ENCODE measurements at places on chromosomes 16 and 17.

- no peak overlapping the region for H3K27ac ChIP-seq
- H3K36me3 ChIP-seq, result peaks cover 33% of the 10 kb centered on the region
- no peaks in the 10 kb centered on the region for H3K27me3 ChIP-seq
- peaks cover 22% of the 10 kb centered on the region for H3K4me1 ChIP-seq
- no peak overlapping the region for H3K4me3 ChIP-seq
These were observed 164.8 kb downstream of the CMIP start for GRCh38 chr16:81609323-81609892.

- H3K4me1 ChIP-seq, result peaks cover 18% of the 10 kb centered on the region
- no peaks in the 10 kb centered on the region for H3K27me3 ChIP-seq
- DNase-seq, result no peak
These were observed 65.3 kb downstream of the METRNL start for GRCh38 chr17:83144421-83145357.

- peak overlapping the region; percentile 93 for H3K4me3 ChIP-seq
- H3K36me3 ChIP-seq, result peaks cover 16% of the 10 kb centered on the region
- DNase-seq, result no peak
- H3K27ac ChIP-seq, result no peak overlapping the region
These were observed 538 bp upstream of the CCNF start for GRCh38 chr16:2428784-2429033.

- no peak overlapping the region for H3K27ac ChIP-seq
- peak overlapping the region; percentile 82 for H3K4me3 ChIP-seq
- H3K4me1 ChIP-seq, result peaks cover 16% of the 10 kb centered on the region
- H3K27me3 ChIP-seq, result peaks cover 32% of the 10 kb centered on the region
- no peaks in the 10 kb centered on the region for H3K36me3 ChIP-seq
These were observed 684 bp downstream of the YPEL2 start for GRCh38 chr17:59331929-59332748.

DNA sequence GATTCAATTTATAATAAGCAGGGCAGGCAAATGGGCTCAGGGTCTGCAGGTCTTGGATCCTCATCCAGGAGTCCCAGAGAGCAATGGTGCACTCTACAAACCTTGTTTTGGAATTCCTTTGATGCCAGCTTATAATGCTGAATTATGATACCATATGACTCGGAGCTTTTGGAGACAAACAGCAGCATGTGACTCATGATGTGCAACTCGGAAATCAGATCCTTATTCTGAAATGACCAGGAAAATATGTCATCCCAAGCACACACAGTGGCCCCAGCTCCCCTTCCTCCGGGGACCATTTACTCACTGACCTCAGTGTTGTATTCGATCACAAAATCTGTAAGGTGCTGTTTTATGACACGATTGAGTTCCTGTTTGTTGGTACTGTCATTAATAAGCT, 20.2 kb upstream of the UMOD start:
- H3K27me3 ChIP-seq, result peaks cover 30% of the 10 kb centered on the region
- H3K4me3 ChIP-seq, result no peak overlapping the region
- H3K4me1 ChIP-seq, result no peaks in the 10 kb centered on the region
- no peak overlapping the region for H3K27ac ChIP-seq

DNA sequence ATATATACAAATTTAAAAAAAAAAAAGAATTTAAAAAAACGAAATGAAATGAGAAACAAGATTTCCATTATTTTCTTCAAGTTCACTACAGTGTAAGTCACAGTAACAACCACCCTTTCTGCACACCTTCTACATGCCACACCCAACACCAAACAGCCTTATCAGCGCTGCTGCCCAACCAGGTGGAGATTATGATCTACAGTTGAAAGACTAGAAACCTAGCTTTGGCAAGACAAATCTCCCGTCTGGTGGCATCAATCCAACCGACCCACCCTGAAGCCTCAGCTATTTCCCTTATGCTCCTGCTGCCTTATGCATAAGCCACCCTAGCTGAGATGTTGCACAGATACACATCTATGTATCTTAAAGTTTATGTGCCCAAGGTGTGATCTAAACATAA, 60.8 kb downstream of the PARN start:
- H3K36me3 ChIP-seq, result peaks cover 30% of the 10 kb centered on the region
- peaks cover 4% of the 10 kb centered on the region for H3K4me1 ChIP-seq
- DNase-seq, result no peak
- no peak overlapping the region for H3K4me3 ChIP-seq

- no peak overlapping the region for H3K27ac ChIP-seq
- H3K4me1 ChIP-seq, result peaks cover 2% of the 10 kb centered on the region
- no peak for DNase-seq
- H3K27me3 ChIP-seq, result no peaks in the 10 kb centered on the region
- H3K36me3 ChIP-seq, result peaks cover 3% of the 10 kb centered on the region
- no peak overlapping the region for H3K4me3 ChIP-seq
These were observed 141.6 kb downstream of the PRKCA start for GRCh38 chr17:66444031-66444430.

GRCh38 chr16:52351451-52351850, 195.5 kb downstream of the TOX3 start:
- no peaks in the 10 kb centered on the region for H3K27me3 ChIP-seq
- H3K27ac ChIP-seq, result no peak overlapping the region
- no peak for DNase-seq
- H3K4me3 ChIP-seq, result no peak overlapping the region
- H3K4me1 ChIP-seq, result no peaks in the 10 kb centered on the region

DNA sequence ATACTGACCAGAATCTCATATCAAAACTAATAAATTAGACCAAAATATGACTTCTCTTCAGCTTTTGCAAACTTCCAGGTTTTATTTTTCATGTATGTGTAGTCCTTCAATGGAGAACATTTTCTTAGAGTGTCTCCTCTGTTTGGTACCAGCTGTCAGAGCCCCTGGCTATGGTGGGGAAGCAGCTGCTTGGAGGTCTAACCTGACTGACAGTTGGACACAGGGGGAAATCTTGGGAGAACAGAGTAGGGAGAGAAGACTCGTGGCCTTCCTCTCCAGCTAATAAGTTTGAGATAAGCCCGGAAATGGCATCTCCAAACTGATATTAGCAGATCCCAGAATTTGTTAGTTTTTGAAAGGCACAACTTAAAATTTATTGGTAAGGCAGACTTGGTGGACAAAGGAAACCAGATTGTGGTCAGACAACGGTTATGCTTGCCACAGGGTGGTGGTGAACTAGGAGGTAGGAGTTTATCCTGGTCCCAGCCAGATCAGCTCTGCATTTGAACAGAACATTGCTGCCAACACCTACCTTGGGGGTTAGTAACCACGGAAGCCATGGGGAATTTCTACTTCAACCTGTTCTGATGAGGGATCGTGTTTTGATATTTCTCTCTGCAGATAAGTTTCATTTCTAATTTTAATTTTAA, 39.2 kb upstream of the IRX3 start:
- H3K36me3 ChIP-seq, result no peaks in the 10 kb centered on the region
- H3K27me3 ChIP-seq, result peaks cover 7% of the 10 kb centered on the region
- H3K4me1 ChIP-seq, result peaks cover 2% of the 10 kb centered on the region
- no peak overlapping the region for H3K27ac ChIP-seq

GRCh38 chr17:68431661-68432071, 25.6 kb downstream of the WIPI1 start:
- no peak overlapping the region for H3K4me3 ChIP-seq
- no peaks in the 10 kb centered on the region for H3K27me3 ChIP-seq
- peak; percentile 43 for DNase-seq
- peaks cover 6% of the 10 kb centered on the region for H3K4me1 ChIP-seq
- H3K27ac ChIP-seq, result no peak overlapping the region
- H3K36me3 ChIP-seq, result peaks cover 77% of the 10 kb centered on the region

DNA sequence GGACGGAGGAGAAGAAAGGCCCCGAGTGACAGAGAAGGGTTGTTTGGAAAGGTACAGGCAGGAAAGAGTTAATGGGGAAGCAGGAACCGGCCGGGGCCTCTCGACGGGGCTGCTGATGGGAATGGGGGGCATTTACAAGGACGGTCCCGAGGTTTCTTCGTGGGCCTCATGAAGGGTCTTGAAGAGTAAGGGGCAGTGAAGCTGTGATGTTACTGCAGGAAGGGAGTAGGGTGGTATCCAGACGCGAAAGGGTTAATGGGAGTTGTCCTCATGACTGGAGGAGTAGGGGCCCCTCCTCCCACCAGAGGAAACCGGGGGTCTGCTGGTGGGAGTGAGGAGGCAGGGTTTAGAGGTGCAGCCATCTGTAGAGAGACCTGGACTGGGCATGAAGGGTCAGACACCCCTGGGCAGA, 481 bp downstream of the PDK2 start:
- H3K27me3 ChIP-seq, result no peaks in the 10 kb centered on the region
- H3K4me1 ChIP-seq, result peaks cover 31% of the 10 kb centered on the region
- H3K4me3 ChIP-seq, result peak overlapping the region; percentile 99
- H3K27ac ChIP-seq, result no peak overlapping the region
- no peak for DNase-seq
- H3K36me3 ChIP-seq, result peaks cover 35% of the 10 kb centered on the region

DNA sequence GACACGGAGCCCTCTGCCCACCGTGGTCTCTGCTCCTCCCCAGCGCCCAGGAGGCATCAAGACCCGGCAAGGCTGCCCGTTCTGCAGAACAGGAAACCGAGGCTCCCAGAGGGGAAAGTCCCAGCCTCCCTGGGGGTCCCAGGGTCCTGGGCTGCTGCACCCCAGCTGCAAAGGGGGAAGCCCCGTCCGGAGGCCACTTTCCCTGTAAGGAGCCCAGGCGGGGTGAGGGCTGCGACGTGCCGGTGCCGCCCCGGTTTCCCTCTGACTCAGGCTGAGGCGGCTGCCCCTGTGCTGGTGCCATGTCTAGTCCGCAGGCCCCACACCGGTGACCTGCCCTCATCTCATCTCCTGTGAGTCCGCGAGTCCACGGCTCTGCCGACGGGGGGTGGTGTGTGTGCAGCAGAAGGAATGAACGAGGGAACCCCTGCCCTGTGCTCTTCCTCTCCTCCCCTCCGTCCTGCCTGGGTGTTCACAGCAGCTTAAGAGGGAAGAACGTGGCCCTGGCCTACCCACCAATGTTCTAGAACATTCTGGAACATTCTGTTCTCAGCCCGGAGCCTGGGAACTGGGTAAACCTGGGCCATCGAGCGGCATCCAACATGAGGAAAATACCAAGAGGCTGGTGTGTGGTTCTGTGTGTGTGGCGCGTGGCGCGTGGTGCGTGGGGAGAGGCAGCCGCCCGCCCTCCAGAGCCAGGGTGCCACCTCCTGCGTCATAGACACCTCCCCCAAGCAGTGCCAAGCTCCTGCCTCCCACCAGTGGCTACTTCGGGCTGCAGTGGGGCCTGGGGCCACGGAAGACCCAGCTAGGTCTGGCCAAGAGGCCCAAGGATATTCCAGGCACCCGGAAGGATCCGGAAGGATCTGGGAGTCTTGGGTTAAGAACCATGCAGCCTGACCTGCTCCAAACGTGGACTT, 7.0 kb upstream of the CBFA2T3 start:
- H3K36me3 ChIP-seq, result no peaks in the 10 kb centered on the region
- H3K4me1 ChIP-seq, result no peaks in the 10 kb centered on the region
- peaks cover 11% of the 10 kb centered on the region for H3K27me3 ChIP-seq
- no peak overlapping the region for H3K4me3 ChIP-seq
- DNase-seq, result no peak
- H3K27ac ChIP-seq, result no peak overlapping the region

DNA sequence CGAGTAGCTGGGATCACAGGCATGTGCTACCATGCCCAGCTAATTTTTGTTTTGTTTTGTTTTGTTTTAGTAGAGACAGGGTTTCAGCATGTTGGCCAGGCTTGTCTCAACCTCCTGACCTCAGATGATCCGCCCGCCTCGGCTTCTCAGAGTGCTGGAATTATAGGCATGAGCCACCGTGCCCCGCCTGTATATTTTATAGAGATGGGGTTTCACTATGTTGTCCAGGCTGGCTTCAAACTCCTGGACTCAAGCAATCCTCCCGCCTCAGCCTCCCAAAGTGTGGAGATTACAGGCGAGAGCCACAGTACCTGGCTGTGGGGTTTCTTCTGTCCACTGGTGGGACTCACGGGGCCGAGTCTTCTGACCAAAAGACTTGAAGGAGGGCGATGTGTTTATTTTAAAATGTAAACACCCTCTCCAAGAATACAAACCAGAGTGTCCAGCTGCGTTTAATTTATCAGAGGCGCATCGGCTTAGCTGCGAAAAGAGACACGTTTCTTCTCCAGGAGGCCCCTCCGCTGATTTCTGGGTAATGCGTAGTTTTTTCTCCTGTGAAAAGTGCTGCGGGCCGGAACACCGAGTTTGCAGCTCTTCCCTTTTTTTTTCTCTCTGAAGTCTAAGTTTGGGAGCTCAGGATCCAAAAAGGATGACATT, 86.9 kb upstream of the CIBAR2 start:
- H3K27ac ChIP-seq, result no peak overlapping the region
- no peaks in the 10 kb centered on the region for H3K36me3 ChIP-seq
- peak; percentile 77 for DNase-seq
- H3K27me3 ChIP-seq, result no peaks in the 10 kb centered on the region

- H3K4me1 ChIP-seq, result peaks cover 3% of the 10 kb centered on the region
- H3K36me3 ChIP-seq, result no peaks in the 10 kb centered on the region
- no peaks in the 10 kb centered on the region for H3K27me3 ChIP-seq
- H3K27ac ChIP-seq, result peak overlapping the region; percentile 10
- no peak overlapping the region for H3K4me3 ChIP-seq
- peak; percentile 87 for DNase-seq
These were observed 149.2 kb upstream of the TBX2 start for GRCh38 chr17:61250335-61250890.
